WTC11 (cell line): ENCODE measurements at places on chromosomes 7 and 10. TPM values are rescaled to one million over a fixed set of nuclear protein-coding genes. Genes with fewer than 3 reads are reported as not detected.
A peak's percentile ranks its signal among the peaks of the same experiment; 100 is the strongest.

DNA sequence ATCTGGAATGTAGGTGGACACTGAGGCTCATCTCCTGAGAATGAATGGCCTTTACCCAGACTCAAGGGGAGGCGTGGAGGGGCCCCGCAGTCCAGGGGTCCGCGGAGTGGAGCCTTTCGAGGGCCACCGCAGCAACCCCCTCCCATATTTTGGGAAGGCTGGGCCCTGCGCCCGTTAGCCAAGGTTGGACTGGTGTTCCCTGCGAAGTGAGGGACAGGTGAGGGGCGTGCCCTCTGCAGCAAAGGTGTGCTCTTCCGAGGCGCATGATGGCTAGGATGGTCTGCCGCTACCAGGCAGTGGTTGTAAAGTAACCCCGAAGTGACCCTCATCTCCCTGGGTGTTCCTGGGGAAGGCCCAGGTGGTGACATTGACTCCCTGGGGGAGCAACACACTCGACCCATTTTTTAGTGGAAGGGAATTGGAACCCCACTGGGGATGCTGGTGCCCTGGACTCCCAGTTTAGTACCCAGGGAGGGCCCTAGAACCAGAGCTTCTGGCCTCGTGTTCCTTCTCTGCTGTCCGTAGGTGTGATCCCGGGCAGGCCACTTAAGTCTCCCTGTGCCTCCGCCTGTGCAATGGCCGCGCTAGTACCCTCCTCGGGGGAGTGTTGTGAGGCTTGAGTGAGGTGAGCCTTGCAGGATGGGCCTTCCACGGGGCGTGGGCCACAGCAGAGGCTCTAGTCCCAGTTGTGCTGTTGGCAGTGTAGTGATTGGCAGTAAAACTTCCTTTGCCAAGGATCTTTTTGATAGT lies 779 bp downstream of the FAM241B start:
- DNase-seq, result no peak

DNA sequence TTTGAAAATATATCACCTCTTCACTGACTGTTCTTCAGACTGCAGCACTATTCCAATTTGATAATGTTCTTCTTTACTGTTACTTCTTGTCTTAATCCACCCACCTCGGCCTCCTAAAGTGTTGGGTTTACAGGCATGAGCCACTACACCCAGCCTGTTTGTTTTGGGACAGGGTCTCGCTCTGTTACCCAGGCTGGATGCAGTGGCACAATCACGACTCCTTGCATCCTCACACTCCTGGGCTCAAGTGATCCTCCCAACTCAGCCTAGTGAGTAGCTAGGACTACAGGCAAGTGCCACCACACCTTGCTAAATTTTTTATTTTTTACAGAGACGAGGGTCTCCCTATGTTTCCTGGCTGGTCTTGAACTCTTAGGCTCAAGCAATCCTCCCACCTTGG lies 77.9 kb downstream of the NDUFB2 start:
- DNase-seq, result no peak

- DNase-seq, result peak; percentile 4
These were observed 335.4 kb downstream of the PTPRN2 start for GRCh38 chr7:158252081-158252836.

DNA sequence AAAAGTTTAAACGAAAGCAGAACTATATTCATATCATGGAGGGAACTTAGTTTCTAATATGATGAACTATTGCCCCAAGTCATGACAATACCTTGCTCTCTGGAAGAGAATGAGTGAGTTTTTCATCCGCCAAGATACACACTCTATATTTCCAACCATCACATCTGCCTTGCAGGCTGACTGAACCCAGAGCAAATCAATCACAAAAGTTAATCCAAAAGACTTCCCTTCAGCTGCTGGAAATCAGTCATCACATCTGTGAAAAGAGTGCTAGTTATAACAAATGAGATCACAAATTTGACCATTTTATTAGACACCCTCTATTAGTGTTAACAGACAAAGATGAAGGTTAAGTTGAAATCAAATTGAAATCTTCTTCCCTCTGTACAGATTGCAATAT lies 261.7 kb upstream of the PRKCQ start:
- DNase-seq, result no peak

GRCh38 chr7:8044761-8045430 lies 76.3 kb downstream of the GLCCI1 start:
- DNase-seq, result no peak

The GBX1 gene
- 0.27 to 0.55 TPM in 2 of 3 replicates, not detected in the other for total RNA-seq

The ZWINT gene
- 66.9 to 67.8 TPM (median 67.8 TPM) in 3 replicates for total RNA-seq

The ERVW-1 gene
- total RNA-seq, result 0.07 to 0.14 TPM in 2 of 3 replicates, not detected in the other

The EVX1 gene
- total RNA-seq, result not detected in 3 replicates

The HECTD2 gene
- total RNA-seq, result 6.5 to 9.4 TPM (median 8.5 TPM) in 3 replicates

The TMEM140 gene
- 0.11 to 0.14 TPM in 2 of 3 replicates, not detected in the other for total RNA-seq
